ENCODE measurements at places on chromosomes 1 and 21.

DNA sequence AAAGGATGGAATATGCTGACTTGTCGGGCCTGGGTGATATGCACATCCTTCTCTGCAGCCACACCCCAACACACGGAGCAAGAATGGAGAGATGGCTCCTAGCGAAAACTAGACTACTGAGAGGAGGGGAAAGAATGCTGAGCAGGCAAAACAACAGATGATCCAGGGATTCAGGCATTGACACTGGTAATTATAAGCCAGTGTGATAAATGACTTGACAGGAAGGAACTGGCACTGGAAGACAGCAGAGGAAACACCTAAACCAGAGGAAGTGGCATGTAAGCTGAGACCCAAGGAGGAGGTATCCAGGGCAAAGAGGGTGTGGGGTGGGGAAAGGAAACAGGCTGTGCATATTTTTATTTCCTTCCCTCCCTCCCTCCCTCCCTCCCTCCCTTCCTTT lies 31.7 kb upstream of the KHDRBS1 start:
- DNase-seq: no peak

- no peak for DNase-seq
Measured at GRCh38 chr21:44991538-44992483, 52.0 kb downstream of the SLX9 start.

- DNase-seq: no peak
Measured at GRCh38 chr1:156475568-156476500, 24.7 kb downstream of the MEF2D start.

GRCh38 chr1:177278626-177279390 lies 108.0 kb downstream of the BRINP2 start:
- no peak for DNase-seq

GRCh38 chr1:94819238-94819944 lies 766 bp upstream of the SLC44A3 start:
- no peak for DNase-seq

DNA sequence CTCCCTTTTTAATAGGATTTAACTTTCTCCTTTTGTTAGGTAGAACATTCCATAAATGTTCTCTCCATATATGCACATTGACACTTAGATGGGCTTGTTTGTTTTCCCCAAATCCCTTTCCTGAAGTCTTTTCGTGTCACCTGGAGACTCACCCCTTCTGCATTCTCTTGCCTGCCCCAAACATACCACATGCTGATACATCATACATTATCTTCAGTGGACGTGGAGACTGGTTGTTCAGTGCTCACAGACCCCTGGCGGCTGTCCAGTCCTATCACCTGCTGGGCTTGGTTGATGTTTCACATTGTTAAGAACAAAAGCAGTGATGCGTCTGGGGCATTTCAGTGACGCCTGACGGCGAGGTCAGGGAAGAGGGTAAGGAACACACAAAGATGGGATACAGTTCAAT lies 22.2 kb downstream of the FMOD start:
- no peak for DNase-seq

DNA sequence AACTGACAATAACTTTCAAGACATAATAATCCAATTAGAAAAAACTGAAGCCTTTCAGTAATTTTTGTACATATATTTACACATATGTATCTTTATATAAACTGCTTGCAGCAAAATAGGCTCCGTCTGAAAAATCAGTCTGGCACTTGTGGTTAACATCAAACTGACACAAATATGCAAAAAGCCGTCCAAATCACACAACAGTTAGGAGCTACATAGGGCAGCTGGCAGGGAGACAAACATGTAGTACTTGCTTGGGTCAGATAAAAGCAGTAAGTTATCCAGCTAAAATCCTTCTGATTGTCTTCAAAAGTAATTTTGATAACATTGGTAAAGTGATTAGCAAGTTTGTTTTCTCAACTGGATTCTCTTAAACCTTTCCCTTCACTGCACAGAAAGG lies 14.7 kb upstream of the GUCA2A start:
- DNase-seq: no peak

DNA sequence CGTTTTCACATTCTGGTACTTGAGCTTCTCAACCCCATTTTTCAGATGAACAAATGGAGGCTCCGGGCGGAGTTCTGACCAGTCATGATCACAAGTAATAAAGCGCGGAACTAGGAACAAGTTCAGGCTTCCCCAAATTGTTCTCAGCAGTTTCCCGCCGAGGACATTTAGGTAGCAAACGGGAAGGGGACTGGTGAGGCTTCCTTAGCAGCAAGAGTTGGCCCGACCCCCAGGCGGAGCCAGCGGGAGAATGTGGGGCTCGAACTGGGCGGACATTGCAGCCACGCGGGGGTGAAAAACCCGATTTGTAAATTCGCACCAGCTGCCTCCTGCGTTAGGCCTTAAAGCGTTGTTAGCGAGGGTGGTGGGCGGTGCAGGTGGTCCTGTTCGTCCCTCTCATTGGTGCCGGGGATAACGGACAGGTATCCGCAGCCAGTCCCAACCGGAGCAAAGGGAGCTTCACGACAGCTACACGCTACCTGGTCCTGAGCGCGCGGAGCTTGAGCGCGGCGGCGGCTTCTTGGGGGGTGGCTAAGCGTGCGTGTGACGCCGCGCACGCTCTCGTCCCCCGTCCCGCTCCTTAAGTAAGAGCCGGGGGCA lies 15.3 kb downstream of the SEMA6C start:
- peak; percentile 80 for DNase-seq

- no peak for DNase-seq
Measured at GRCh38 chr1:103108376-103109150, at the start of gene COL11A1. Gene COL11A1, minus strand, starts transcription at chr1:103108522. Its CDS starts 344 bp downstream, at chr1:103108178.

DNA sequence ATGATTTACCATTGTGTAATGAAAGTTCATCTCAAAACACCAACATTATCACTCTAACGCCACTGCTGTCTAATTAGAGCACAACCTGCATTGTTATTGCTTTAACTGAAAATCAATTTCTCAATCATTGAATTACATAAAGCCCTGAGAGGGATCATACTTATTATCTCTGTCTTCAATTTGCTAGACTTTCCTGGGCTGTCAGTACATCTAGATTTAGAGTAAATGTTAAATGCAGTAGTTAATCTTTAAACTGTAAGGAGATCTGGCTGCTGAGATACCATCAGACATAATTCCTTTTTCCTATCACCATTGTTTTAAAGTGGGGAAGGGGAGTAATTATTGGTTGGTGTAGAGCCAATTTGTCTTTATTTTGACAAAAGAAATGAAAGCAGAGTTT lies 1995.1 kb downstream of the MRPL39 start:
- DNase-seq: no peak

GRCh38 chr1:228358039-228358763 lies 48.4 kb downstream of the TRIM11 start:
- no peak for DNase-seq

DNA sequence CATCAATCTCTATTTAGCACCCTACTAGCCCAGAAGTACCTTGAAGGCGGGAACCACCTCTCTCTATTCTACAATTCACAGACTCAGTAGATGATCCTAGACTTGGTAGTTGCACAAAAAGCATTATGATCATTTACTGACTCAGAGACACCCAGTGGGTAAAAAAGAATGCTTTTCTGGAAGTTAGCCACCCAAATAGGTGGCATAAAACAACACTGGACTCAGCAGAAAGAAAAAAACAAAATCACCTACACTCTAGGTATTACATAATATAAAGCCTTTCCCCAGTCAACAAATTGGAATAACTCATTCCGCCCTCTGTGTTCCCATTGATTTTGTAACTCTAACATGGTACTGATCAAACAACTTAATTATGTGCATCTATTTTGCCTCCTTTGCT lies 126.3 kb downstream of the PTPN14 start:
- DNase-seq: no peak

DNA sequence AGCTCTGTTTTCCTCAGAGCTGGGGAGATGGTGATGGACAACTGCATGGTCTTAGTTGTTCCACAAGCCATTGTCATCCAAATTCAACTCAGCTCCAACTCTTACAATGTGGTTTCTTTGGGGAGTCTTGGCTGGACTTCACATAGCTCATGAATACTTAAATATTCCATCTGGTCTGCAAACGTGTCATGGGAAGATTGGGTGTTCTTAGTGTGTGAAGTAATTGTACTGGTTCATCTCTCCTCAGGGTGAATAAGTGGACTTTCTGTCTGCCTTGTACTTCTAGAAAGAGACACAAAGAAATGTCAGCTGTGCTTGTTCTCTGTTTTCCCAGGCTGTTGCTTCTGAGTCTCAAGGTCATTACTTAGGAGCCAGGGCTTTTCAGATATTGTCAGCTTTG lies 106.6 kb downstream of the VPS13D start:
- DNase-seq: no peak

GRCh38 chr1:8031176-8031785 lies 5.2 kb upstream of the ERRFI1 start:
- DNase-seq: no peak

DNA sequence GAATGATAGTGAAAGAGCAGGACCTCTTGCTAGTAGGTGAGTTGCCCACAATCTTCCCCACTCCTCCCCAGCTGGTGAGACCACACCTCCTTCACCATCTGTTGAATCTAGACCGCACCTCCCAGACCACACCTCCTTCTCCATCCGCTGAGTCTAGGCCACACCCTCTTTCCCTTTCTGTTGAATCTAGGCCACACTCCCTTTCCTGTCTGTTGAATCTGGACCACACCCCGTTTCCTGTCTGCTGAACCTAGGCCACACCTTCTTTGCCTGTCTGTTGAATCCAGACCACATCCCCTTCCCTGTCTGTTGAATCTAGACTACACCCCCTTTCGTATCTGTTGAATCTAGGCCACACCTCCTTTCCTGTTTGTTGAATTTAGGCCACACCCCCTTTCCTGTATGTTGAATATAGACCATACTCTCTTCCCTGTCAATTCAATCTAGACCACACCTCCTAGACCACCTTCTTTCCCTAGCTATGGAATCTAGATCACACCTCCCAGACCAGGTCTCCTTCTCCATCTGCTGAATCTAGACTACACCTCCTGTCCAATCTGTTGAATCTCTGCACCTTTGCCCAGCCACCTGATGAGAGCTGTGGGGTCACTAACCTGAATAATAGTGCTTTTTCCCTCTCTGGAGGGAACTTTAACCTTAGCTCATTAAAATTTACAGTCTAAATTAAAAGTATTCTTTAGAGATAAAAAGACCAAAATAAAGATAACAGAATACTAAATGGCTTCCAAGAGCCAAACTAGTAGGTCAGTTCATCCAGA lies 116.3 kb downstream of the DAB1 start:
- no peak for DNase-seq

- DNase-seq: no peak
Measured at GRCh38 chr21:38266732-38267131, 9.9 kb downstream of the KCNJ15 start.

DNA sequence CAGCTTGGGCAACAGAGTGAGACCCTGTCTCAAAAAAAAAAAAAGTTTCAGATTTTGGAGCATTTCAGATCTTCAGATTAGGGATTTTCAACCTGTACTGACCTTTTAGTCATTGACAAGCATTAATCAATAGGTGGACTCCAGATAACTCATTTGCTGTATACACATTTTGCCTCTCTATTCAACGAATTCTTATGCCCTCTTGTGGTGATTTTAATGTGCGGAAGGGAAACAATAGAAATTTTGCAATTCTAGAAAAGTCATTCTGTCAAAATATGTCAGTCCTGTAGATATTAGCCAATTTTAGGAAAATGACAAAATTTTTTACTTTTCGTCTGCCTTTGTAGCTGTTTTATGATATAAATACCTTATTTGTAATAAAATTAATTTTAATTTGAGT lies 11.6 kb upstream of the OR2G2 start:
- no peak for DNase-seq

DNA sequence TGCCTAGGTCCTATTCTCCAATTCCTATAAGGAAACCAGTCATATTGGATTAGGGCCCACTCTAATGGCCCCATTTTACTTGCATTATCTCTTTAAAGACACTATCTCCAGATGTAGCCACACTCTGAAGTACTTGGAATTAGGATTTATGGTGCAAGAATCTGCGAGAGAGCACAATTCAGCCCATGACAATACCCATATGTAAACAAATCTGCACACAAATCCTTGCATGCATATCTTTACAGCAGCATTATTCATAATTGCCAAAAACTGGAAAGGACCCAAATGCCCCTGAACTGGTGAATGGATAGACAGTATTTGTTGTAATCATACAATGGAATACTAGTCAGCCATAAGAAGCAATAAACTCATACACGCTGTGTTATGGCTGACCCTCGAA lies 229.8 kb upstream of the ADAMTS5 start:
- no peak for DNase-seq

GRCh38 chr1:62384276-62385005 lies 52.4 kb upstream of the USP1 start:
- no peak for DNase-seq

- no peak for DNase-seq
Measured at GRCh38 chr21:15421441-15421881, 308.3 kb upstream of the USP25 start.

DNA sequence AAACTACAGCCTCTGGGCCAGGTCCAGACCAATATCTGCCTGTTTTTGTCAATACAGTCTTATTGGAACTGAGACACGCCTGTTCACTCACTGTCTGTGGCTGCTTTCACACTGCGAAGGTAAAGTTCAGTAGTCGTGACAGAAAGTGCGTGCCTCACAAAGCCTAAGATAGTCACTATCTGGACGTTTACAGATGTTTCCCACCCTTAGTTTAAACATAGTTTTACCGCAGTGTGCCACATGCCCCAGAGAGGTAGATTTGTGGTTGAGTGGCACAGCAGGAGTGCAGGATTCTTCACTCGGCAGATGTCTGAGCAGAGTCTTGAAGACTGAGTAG lies 61.9 kb downstream of the NFASC start:
- no peak for DNase-seq

GRCh38 chr1:55054396-55054795 lies 15.0 kb downstream of the PCSK9 start:
- no peak for DNase-seq

- DNase-seq: no peak
Measured at GRCh38 chr1:221161571-221162041, 282.4 kb downstream of the HLX start.

DNA sequence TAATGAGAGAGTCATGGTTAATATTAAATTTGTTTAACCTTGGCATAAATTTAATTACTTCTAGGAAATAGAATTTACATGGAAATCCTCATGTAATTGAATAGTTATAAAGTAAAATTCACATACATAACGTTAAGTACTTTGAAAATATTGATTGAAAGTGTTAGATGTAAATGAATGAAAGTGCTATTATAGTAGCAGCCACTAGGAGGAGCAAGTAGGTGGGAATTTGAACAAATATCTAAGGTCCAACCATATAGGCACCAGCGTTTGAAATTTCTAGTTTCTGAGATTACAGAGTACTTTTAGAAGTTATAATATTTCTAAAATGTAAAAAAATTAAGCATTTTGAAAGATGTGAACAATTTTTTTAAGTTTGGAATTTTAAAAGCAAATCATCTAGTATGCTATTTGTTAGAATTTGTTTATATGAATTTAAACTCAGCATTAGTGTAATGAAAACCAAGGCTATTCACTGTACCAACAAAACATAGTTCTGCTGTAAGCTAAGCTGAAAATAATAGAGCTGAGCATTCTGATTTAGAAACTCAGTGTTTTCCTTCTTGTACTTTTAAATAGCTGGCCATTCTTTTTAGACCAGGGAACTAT lies 3.3 kb downstream of the B3GALT2 start:
- no peak for DNase-seq

GRCh38 chr1:239197871-239198270 lies 188.5 kb upstream of the CHRM3 start:
- no peak for DNase-seq
